ENCODE measurements at places on chromosomes 1 and 21. TPM values are rescaled to one million over a fixed set of nuclear protein-coding genes. Genes with fewer than 3 reads are reported as not detected.
A peak's percentile ranks its signal among the peaks of the same experiment; 100 is the strongest.

The NKAIN1 gene
- total RNA-seq, result 9.4 TPM

The PTTG1IP gene
- total RNA-seq, result 204 TPM

- H3K27me3 ChIP-seq, result no peaks in the 10 kb centered on the region
- H3K4me1 ChIP-seq, result peaks cover 4% of the 10 kb centered on the region
Measured at GRCh38 chr1:21869620-21870121, 57.6 kb downstream of the LDLRAD2 start.

The SHE gene
- total RNA-seq, result 0.47 TPM

The CASQ1 gene
- total RNA-seq, result 0.27 TPM

- H3K4me3 ChIP-seq, result no peak overlapping the region
- no peaks in the 10 kb centered on the region for H3K36me3 ChIP-seq
- peaks cover 2% of the 10 kb centered on the region for H3K4me1 ChIP-seq
- no peak for DNase-seq
- H3K27ac ChIP-seq, result no peak overlapping the region
- no peaks in the 10 kb centered on the region for H3K27me3 ChIP-seq
Measured at GRCh38 chr1:113859478-113860175, 11.9 kb downstream of the PTPN22 start.

The GPA33 gene
- 1.6 TPM for total RNA-seq

- DNase-seq, result no peak
- no peak overlapping the region for H3K27ac ChIP-seq
- H3K4me3 ChIP-seq, result no peak overlapping the region
- no peaks in the 10 kb centered on the region for H3K27me3 ChIP-seq
- peaks cover 20% of the 10 kb centered on the region for H3K36me3 ChIP-seq
Measured at GRCh38 chr1:8448911-8449661, 131.2 kb downstream of the SLC45A1 start.

The AMIGO1 gene
- total RNA-seq, result 5.0 TPM

The CREB3L4 gene
- total RNA-seq, result 31.1 TPM

DNA sequence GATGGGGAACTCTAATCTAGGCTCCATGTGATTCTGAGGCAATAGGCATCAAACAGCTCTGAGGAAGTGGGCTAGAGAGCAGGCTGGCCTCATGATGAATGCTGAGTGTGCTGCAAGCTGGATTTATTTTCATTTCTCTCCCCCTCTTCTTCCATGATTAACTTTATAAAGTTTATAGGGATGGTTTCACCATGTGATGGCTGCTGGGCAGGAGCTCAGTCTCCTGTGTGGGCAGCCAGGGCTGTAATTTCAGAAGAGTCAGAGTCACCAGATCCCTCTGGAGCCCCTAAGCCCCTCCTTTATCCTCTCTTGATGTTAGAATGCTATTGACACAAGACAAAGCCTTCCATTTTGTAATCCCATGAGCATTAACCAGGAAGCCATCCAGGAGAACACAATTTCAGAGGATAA is 143.6 kb downstream of the CNIH3 start:
- no peak overlapping the region for H3K27ac ChIP-seq
- H3K4me1 ChIP-seq, result no peaks in the 10 kb centered on the region
- peaks cover 8% of the 10 kb centered on the region for H3K27me3 ChIP-seq
- no peak overlapping the region for H3K4me3 ChIP-seq
- no peaks in the 10 kb centered on the region for H3K36me3 ChIP-seq

GRCh38 chr1:244050835-244051444 is at the start of gene ZBTB18:
TSS of gene ZBTB18 (plus strand) at chr1:244051283. CDS start at chr1:244051432, 149 bp downstream.
- H3K27ac ChIP-seq, result no peak within 1 kb of the TSS
- peaks cover 22% of the 10 kb centered on the region for H3K4me1 ChIP-seq
- no peaks in the 10 kb centered on the region for H3K27me3 ChIP-seq
- H3K36me3 ChIP-seq, result peaks cover 6% of the 10 kb centered on the region
- no peak within 1 kb of the TSS for H3K4me3 ChIP-seq

DNA sequence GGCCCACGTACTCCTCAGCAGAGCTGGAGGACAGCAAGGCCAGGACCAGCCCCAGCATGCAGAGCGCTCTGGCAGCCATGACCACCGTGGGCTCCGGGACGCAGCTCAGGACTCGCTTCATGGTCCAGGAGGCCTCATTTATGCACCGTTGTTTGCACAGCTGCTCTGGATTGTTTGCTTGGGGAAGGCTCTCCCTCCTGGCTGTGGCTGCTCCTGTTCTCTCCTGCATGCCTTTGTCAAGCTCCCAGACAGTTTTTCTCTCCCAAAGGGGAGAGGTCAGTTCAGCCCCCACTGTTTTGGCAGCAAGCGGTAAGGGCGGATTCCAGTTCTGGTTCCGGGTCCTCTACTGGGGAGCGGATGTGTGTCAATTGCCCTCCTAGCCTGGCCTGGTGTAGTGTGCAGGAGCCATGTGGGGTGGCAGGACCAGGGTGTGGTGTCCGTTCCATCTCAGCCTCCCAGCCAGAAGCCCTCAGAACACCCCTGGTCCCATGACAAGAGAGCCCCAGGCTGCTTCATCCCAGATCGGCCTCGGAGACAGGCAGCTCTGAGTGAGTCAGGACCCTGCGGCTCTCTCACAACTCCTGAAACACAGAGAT is at the start of gene TFF3:
Gene TFF3, minus strand, starts transcription at position 114 of the 596 bp plus-strand sequence. Its CDS starts 35 bp downstream, at position 79.
- no peak within 1 kb of the TSS for H3K27ac ChIP-seq
- H3K36me3 ChIP-seq, result no peaks in the 10 kb centered on the region
- no peaks in the 10 kb centered on the region for H3K4me1 ChIP-seq
- H3K4me3 ChIP-seq, result no peak within 1 kb of the TSS
- peaks cover 38% of the 10 kb centered on the region for H3K27me3 ChIP-seq

GRCh38 chr1:156821801-156822200 is 5.2 kb upstream of the SH2D2A start:
- peaks cover 4% of the 10 kb centered on the region for H3K4me1 ChIP-seq
- peaks cover 52% of the 10 kb centered on the region for H3K27me3 ChIP-seq
- no peak for DNase-seq
- H3K4me3 ChIP-seq, result no peak overlapping the region

The GBP3 gene
- total RNA-seq, result 6.4 TPM

- H3K36me3 ChIP-seq, result no peaks in the 10 kb centered on the region
- no peak for DNase-seq
- peaks cover 19% of the 10 kb centered on the region for H3K27me3 ChIP-seq
- peaks cover 13% of the 10 kb centered on the region for H3K4me1 ChIP-seq
- H3K27ac ChIP-seq, result no peak overlapping the region
Measured at GRCh38 chr1:217027403-217028080, 304.3 kb upstream of the ESRRG start.

- H3K27ac ChIP-seq, result no peak overlapping the region
- no peak for DNase-seq
- no peaks in the 10 kb centered on the region for H3K27me3 ChIP-seq
- no peaks in the 10 kb centered on the region for H3K36me3 ChIP-seq
Measured at GRCh38 chr1:226793620-226794276, 54.7 kb upstream of the ITPKB start.

DNA sequence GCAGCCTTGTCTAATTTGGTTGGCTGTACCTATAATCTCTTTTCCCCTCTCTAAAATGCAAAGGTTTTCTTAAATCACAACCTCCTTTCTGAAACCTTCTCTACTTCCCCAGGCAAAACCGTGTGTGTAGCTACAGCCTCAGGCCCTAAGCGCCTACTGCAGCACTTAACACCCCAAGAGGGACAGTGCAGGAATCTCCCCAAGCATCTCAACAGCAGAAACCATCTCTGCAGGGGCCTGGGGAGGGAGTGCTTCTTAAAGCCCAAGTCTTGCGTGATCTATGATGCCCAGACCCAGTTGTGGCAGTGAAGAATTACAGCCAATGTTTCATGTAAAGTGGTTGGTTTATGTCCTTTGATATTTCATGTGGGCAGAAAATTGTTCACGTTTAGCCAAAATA is 159.3 kb downstream of the DSCAM start:
- peaks cover 11% of the 10 kb centered on the region for H3K4me1 ChIP-seq
- DNase-seq, result no peak
- no peak overlapping the region for H3K4me3 ChIP-seq
- no peaks in the 10 kb centered on the region for H3K27me3 ChIP-seq

DNA sequence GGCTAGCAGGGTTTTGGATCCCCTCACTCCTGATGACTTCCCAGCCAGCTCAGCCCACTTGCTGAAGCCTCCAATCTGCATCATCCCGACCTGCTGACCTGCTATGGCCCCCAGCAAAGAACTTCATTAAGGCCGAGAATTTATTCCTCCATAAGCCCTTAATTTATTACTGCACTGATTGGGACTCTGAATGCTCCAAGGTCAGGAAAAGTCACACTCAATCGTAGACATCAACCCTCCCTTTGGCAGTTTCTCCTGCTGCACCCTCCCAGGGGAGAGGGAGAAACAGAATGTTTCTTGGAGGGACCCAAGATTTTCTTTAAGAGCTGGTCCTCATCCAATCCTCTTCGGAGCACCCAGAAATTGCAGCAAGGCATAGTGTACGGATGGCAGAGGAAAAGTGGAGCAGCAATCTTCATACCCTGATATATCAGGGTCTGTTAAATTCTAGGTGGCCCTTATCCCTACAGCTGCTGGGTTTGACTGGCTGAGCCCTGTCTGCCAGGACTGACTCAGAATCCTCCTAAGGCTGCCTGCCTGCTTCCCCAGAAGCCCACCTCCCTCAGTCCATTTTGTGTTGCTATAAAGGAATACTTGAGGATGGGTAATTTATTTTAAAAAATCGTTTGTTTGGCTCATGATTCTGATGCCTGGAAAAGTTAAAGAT is 62.2 kb downstream of the DMAP1 start:
- H3K36me3 ChIP-seq, result peaks cover 5% of the 10 kb centered on the region
- no peaks in the 10 kb centered on the region for H3K27me3 ChIP-seq
- H3K27ac ChIP-seq, result no peak overlapping the region
- H3K4me3 ChIP-seq, result no peak overlapping the region
- no peak for DNase-seq

DNA sequence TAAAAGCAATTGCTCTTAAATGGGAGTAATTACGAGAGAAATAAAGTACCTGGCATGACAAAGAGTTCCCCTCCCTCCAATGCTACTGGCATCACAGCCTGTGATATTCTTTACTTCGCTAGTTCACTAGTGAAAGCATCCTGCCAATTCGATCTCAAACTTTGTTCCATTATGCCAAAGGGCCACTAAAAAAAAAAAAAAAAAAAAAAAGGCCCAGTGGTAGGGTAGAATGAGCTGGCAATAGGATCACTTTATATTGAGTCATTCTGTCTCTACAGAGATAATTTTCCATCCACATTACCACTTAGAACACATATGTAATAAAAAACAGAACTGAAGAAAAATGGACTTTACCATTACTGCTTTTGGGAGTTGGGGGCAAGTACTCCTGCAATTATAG is 11.2 kb downstream of the PUM1 start:
- no peak for DNase-seq
- no peak overlapping the region for H3K27ac ChIP-seq
- H3K4me3 ChIP-seq, result no peak overlapping the region
- peaks cover 23% of the 10 kb centered on the region for H3K36me3 ChIP-seq

- no peak overlapping the region for H3K4me3 ChIP-seq
- peaks cover 9% of the 10 kb centered on the region for H3K27me3 ChIP-seq
- DNase-seq, result no peak
- no peaks in the 10 kb centered on the region for H3K4me1 ChIP-seq
Measured at GRCh38 chr1:233864578-233864977, 39.9 kb upstream of the SLC35F3 start.

- H3K36me3 ChIP-seq, result peaks cover 3% of the 10 kb centered on the region
- no peak for DNase-seq
- H3K27ac ChIP-seq, result no peak overlapping the region
- no peak overlapping the region for H3K4me3 ChIP-seq
- H3K27me3 ChIP-seq, result peaks cover 4% of the 10 kb centered on the region
- H3K4me1 ChIP-seq, result peaks cover 13% of the 10 kb centered on the region
Measured at GRCh38 chr21:38142224-38142623, 114.6 kb upstream of the KCNJ15 start.

The TTC3 gene
- 280 TPM for total RNA-seq

DNA sequence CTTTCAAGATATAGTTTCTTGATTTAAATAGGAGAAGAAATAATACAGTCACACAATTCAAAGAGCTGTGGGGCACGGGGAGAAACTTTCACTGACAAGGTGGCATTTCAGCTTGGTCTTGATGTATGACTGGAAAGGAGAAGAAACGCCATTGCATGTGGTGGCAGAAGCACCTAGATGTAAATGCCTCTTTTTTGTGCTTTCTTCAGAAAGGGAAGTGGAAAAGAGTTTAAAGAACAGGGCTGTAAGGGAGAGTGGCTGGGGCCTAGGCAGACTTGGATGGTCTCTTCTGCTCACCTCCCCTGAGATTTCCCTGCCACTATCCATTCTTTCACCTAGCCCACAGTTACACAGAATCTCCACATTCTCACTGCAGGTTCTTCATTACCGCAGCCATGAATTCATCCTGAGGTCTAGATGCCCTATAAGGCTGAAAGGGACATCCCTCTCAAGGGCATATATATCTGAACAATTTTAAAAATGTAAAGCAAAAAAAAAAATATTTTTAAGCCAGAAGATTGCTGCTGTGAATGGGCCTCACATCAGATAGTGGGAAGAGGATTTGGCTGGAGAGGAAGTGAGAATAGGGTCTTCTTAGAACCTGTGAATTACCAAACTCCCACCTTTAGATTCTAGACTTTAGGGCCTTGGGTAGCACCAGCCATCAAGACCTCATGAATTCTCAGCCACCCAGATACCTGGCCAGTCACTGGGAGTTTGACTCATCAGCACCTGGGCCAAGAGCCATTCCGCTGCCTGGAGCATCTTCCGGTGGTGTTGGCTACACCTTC is 23.4 kb downstream of the CACNA1E start:
- H3K27me3 ChIP-seq, result peaks cover 40% of the 10 kb centered on the region
- H3K4me1 ChIP-seq, result peaks cover 4% of the 10 kb centered on the region
- H3K27ac ChIP-seq, result no peak overlapping the region

- H3K27me3 ChIP-seq, result peaks cover 3% of the 10 kb centered on the region
- DNase-seq, result no peak
- no peak overlapping the region for H3K4me3 ChIP-seq
- H3K36me3 ChIP-seq, result no peaks in the 10 kb centered on the region
Measured at GRCh38 chr1:43267818-43268425, 1.9 kb upstream of the TMEM125 start.

GRCh38 chr1:12356004-12356890 is 126.4 kb downstream of the VPS13D start:
- peaks cover 16% of the 10 kb centered on the region for H3K36me3 ChIP-seq
- H3K4me3 ChIP-seq, result peak overlapping the region; percentile 3
- DNase-seq, result no peak
- peak overlapping the region; percentile 90 for H3K27ac ChIP-seq
- no peaks in the 10 kb centered on the region for H3K27me3 ChIP-seq

DNA sequence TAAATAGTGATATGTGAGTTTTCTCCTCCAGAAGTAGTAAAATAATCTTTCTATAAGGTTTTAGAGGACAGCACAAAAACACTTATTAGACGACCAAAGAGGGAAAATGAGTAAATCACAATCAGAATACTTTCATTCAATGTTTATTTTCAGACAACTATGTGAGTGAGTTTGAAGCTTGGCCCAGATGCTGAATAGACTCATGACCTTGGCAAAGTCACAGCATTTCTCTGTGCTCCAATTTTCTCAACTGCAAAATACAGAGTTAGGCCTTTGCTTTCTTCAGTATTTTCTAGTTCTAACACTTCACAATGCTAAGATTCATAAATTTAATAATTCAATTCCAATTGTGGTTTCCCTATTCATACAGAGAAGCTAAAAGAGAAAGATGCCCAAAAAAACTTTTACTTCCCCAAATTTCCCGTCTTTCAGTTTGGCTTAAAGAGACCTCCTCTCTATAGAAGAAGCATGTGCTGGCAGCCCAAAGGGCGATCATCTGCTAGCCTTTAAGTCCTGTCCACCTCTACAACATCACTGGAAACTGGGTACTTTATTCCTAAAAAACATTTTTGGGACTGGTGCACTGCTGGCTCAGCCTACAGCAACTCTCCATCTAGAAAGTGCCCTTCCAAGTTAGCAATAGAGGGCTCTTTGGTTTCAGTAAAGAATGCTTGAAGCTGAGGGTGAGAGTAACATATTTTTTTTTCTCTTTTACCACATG is 116.8 kb upstream of the GORAB start:
- no peak for DNase-seq
- H3K36me3 ChIP-seq, result no peaks in the 10 kb centered on the region
- H3K27me3 ChIP-seq, result no peaks in the 10 kb centered on the region
- peaks cover 15% of the 10 kb centered on the region for H3K4me1 ChIP-seq

The DNALI1 gene
- 14.9 TPM for total RNA-seq
